Activated CD4-positive, CD25-positive, alpha-beta regulatory T cell treated with anti-CD3 and anti-CD28 coated beads, Interleukin-2, amount 50 U/mL, for 24 hours (primary cell): ENCODE measurements at places on chromosomes 7 and 10.

- ATAC-seq = peak; percentile 65
Measured at GRCh38 chr10:28241741-28242399, 61.0 kb downstream of the MPP7 start.

DNA sequence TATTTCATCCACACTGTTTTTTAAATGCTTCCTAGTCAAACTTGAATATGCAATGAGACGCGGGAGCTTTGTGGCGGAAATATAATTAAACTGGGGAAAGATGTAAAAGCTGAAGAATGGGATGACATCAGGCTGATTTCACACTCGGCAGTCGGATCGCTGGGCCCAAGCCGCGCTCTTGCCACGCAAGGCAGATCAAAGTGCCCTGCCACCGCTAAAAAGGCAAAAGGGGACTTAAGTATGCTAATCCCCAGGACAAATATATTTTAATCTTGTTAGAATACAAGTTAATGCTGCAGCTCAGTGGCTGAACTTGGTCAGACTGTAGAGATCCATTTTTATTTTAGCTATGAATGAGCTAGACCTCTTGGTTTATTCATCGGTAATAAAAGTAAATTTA, 13.8 kb downstream of the EN2 start:
- no peak for ATAC-seq

DNA sequence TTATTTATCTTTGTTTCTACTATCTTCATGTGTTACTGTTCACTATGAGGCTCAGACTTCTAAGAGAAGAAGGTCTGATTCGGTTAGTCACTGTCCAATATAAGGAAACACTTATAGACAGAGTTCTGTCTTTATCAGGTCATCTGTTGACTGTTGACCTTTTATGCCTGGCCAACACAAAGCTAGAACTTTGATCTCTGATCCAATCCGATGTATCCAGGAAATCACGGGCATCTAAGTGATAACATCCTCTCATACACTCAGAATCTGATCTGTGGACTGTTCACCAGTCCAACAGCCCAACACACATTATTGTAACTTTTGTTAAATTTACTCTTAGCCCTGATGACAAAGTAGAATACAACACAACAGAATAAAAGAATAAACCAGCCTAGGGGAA, 114.6 kb downstream of the SRI start:
- ATAC-seq = no peak

- no peak for ATAC-seq
Measured at GRCh38 chr7:81370822-81371221, 399.0 kb downstream of the HGF start.

DNA sequence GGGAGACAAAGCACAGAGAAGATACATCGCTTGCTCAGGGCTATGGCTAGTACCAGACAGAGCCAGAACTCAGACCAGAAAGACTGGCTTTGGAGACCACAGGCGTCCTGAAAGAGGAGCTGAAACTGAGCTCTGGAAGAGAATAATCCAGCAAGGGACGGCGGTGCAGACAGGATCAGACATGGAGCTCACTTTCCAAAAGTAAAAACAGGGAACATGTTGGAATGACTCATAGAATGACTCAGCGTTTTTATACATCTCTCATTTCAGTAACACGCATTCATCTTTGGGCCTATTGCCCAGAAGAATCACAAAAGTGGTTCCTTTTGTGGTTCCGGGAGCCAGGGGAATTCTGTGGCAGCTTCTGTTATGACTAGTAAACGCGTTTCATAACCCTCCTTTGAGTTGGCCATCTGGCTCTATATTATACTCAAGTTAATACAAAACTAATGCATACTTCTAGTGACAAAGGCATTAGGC, 37.2 kb downstream of the PLEKHS1 start:
- ATAC-seq = no peak

- ATAC-seq = no peak
Measured at GRCh38 chr7:42274053-42274452, 37.0 kb upstream of the GLI3 start.

DNA sequence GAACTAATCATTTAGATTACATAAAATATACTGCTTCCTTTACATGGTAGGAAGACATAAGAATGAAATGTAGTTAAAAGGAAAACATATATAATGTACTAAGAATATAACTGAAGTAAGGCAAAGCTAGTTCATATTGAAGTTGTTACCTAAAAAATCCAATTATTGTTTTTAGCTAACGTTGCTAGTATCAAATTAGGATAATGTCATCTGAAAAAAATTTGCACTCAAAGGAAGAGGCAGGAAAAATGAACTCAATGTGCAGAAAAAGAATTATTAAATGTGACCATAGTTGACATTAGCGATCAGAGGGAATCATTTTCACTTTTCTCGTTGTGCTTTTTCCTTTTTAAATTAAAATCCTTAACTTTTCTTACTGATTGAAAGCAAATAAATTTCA, 1.6 kb upstream of the BET1 start:
- ATAC-seq = no peak

DNA sequence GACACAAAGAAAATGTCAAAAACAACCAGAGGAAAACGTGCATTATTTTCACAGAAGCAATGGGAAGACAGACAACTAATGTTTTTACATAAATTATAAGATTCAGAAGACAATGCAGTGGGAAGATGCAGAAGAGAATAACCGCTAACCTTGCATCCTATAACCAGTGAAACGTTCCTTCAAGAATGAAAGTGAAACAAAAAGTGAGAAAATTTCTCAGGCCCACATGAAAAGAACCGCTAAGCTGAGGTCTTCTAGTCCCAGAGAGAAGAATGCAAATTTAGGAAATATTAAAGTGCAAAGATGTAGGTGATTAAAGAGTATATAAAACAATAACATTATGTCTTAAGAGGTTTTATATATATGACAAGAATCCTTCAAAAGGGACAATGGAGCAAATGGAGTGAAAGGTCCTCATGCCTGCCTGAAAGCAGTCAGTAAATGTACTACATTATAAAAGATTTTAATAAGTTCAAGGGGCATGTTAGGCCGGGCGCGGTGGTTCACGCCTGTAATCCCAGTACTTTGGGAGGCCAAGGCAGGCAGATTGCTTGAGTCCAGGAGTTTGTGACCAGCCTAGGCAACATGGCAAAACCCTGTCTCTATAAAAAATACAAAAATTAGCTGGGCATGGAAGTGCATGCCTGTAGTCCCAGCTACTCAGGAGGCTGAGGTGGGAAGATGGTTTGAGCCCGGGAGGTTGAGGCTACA, 43.1 kb upstream of the DDC start:
- ATAC-seq = peak; percentile 44

- ATAC-seq = no peak
Measured at GRCh38 chr7:114910787-114911186, 11.1 kb upstream of the MDFIC start.

DNA sequence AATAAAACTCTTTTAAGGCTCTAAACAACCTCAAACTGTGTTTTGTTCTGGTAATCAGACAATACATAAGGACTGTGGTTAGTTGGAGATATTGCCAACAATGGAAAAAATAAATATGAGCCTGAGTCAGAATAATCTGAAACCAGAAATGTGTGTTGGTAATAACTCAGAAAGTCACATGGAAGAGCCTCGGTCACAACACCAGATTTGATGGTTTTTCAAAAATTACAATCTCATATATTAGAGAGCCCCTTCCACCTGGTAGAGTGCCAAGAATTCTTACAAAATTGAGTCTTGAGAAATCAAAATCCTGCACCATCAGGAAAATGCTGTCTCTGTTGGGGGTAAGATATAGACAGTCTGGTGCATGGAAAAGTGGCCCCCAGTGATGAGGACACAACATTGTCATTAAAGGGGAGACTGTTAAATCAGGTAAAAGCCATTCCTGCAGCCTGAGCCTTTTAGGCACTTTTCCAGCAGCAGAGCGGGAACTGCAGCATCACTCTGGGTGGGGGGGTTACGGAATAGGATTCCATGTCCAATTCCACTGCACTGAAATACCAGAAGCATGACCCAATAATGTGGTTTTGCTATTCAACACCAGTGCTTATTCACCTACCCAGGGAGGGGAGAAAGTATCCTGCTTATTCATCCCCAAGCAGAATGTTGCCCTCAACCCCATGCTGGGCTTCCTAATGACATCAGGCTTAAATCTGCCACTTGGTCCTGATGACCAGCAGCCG, 9.5 kb upstream of the ADAM12 start:
- no peak for ATAC-seq

DNA sequence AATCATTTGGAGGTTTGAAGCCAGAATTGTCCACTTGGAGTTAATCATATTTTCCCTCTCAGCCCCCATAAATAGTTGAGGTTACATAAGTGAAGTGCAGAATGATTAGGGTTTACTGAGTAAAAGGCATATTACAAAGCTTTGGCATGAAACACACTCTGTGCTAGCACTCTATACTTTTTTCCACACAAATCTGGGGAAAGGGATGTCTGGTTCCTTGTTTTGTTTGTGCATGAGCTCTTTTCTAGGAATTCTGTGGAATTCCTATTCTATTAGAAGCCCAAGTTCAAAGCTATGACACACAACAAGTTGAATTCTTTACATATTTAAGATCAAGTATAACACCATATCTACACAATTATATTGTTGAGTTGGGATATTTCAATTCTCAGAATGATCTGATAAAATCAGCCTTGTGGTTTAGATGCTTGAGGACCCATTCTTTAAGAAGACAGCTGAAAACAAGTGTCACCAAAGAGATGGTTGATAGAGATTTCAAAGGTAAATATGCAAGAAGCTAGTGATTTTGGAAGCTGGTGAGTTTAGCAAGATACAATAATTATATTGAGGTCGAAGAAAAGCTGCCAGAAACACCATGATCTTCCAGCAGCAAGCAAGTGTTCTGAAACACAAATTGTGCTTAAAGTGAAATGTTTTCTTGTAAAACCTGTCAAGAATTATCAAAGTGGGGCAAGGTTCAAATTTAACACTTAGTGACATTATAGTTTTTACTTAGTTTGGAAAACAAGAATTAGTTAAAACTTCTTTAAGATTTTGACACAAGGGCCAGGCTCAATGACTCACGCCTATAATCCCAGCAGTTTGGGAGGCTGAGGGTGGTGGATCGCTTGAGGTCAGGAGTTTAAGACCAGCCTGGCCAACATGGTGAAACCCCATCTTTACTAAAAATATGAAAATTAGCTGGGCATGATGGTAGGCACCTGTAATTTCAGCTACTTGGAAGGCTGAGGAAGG, 122.6 kb downstream of the INHBA start:
- ATAC-seq = no peak

- ATAC-seq = no peak
Measured at GRCh38 chr10:79206300-79207095, 137.7 kb downstream of the ZMIZ1 start.

DNA sequence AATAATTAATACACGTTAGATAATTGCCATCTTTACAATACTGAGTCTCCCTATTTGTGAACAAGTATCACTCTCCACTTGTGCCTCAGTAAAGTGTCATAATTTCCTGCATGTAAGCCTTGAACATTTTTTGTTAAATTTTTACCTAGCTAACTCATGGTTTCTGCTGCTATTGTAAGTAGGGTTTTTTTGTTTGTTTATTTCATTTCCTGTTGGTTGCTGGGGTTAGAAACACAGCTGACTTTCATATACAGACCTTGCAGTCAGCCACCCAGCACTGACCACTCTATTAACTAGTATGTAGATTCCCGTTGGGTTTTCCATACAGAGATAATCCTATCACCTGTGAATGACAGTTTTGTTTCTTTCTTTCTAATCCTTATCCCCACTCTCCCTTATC, 133.3 kb downstream of the MPP7 start:
- ATAC-seq = no peak

- no peak for ATAC-seq
Measured at GRCh38 chr7:134778941-134779740, at the start of gene CALD1. Gene CALD1 (plus strand): TSS chr7:134779634. CDS start chr7:134867734, 88,100 bp downstream.

DNA sequence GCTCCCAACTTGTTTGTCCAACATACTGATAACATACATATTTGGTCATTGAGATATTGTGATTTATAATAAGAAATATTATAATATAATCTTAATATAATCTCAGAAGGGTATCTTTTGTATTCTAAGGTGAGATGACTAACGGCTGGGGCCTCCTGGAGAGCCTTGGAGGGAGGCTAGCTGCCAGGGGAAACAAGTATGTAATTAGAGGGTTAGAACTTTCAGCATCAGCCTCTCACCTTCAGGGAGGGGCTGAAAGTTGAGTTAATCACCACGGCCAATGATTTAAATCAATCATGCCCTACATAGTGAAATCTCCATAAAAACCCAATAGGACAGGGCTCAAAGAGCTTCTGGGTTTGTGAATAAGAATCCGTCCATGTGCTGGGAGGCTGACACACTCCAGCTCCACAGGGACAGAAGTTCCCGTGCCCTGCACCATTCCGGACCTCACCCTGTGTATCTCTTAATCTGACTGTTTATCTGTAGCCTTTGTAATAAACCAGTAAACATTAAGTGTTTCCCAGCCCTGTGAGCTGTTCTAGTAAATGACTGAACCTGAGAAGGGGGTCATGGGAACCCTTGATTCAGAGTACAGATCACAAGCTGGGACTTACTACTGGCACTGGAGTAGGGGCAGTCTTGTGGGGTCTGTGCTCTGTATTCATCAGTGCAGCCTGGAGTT, 86.3 kb upstream of the STEAP1B start:
- no peak for ATAC-seq

DNA sequence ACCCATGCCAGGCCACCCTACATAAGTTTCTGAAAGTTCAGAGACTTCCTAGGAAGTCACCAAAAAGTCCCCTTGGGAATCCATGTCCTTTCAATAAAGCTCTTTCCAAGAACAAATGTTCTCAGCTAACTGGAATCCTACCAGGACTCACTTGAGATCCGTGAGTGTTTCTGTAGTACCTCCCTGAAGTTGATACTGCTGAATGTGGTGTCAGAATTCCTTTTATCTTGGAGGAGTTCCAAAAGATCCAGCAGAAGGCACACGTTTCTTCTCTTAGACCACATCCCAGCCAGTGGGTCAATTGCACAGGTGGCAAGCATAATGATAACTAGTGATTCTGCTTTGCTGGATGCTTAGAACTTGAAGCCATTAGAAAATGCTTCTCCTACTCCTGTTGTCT, 689.7 kb upstream of the IGFBP3 start:
- ATAC-seq = no peak

DNA sequence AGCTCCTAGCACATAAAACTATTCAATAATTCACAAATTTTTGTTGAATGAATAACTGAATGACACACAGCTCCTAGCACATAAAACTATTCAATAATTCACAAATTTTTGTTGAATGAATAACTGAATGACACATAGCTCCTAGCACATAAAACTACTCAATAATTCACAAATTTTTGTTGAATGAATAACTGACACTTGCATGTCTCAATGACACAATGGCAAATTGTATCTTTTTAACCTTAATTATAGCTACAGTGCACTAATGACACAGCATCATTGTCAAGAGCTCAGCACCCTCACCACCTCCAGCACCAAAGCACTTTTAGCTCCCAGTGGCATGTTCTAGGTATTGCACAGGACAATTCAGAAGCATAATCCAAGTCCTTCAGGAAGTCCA, 131.6 kb downstream of the PDE1C start:
- no peak for ATAC-seq
